Stomach (tissue), 19 donors: ENCODE measurements at places on chromosomes 5 and 9. TPM values are rescaled to one million over a fixed set of nuclear protein-coding genes. Genes with fewer than 3 reads are reported as not detected.
A peak's percentile ranks its signal among the peaks of the same experiment; 100 is the strongest.

GRCh38 chr5:139262059-139262741, 31.3 kb upstream of the MATR3 start:
- no peak overlapping the region for H3K27ac ChIP-seq
- no peak overlapping the region for H3K4me3 ChIP-seq
- no peak for DNase-seq
- H3K4me1 ChIP-seq = peaks cover 11% of the 10 kb centered on the region

DNA sequence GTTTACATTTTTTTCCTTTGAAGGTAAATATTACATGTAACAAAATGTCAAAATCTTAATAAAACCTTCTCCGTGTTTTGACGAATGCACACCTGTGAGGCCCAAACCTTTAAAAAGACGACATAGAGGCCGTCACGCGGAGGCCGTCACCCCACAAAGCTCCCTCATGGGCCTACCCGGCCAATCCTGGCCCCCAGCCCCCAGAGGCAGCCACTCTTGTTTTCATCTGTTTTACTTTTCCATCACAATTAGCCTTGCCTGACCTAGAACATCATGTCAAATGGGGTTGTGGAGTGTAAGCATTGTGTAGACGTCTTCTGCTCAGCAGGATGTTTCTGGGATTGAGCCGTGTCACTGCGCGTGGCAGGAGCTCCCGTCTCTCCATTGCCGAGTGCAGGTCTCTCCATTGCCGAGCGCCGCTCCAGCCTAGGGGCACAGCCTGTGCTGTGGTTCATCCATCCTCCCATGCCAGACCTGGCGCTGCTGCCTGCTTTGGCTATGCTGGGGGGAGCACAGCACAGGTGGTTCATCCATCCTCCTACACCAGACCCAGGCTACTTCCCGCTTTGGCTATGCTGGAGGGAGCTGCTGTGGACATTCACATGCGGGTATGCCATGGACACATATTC, 52.2 kb upstream of the IRX4 start:
- no peaks in the 10 kb centered on the region for H3K36me3 ChIP-seq
- no peak overlapping the region for H3K27ac ChIP-seq
- H3K4me1 ChIP-seq = peaks cover 15% of the 10 kb centered on the region
- DNase-seq = no peak

GRCh38 chr9:70421272-70422180, 7.1 kb upstream of the KLF9 start:
- H3K4me3 ChIP-seq = peak overlapping the region; percentile 46
- H3K4me1 ChIP-seq = peaks cover 36% of the 10 kb centered on the region
- peak overlapping the region; percentile 99 for H3K27ac ChIP-seq
- DNase-seq = no peak
- no peaks in the 10 kb centered on the region for H3K36me3 ChIP-seq

- H3K4me1 ChIP-seq = no peaks in the 10 kb centered on the region
- no peak overlapping the region for H3K4me3 ChIP-seq
- no peaks in the 10 kb centered on the region for H3K27me3 ChIP-seq
- no peak overlapping the region for H3K27ac ChIP-seq
- no peaks in the 10 kb centered on the region for H3K36me3 ChIP-seq
These were observed 51.8 kb upstream of the FNIP1 start for GRCh38 chr5:131848662-131849061.

- no peaks in the 10 kb centered on the region for H3K27me3 ChIP-seq
- DNase-seq = no peak
- H3K36me3 ChIP-seq = no peaks in the 10 kb centered on the region
- no peak overlapping the region for H3K4me3 ChIP-seq
- H3K4me1 ChIP-seq = no peaks in the 10 kb centered on the region
- no peak overlapping the region for H3K27ac ChIP-seq
These were observed 296.8 kb downstream of the MRPS30 start for GRCh38 chr5:45105491-45105994.

- H3K36me3 ChIP-seq = peaks cover 18% of the 10 kb centered on the region
- H3K27me3 ChIP-seq = no peaks in the 10 kb centered on the region
- H3K27ac ChIP-seq = peak overlapping the region; percentile 34
- DNase-seq = no peak
These were observed 36.2 kb upstream of the SLC6A3 start for GRCh38 chr5:1481266-1481958.

GRCh38 chr5:127084656-127085055, 11.4 kb upstream of the C5orf63 start:
- no peak overlapping the region for H3K4me3 ChIP-seq
- H3K36me3 ChIP-seq = no peaks in the 10 kb centered on the region
- no peak for DNase-seq
- H3K27ac ChIP-seq = no peak overlapping the region

DNA sequence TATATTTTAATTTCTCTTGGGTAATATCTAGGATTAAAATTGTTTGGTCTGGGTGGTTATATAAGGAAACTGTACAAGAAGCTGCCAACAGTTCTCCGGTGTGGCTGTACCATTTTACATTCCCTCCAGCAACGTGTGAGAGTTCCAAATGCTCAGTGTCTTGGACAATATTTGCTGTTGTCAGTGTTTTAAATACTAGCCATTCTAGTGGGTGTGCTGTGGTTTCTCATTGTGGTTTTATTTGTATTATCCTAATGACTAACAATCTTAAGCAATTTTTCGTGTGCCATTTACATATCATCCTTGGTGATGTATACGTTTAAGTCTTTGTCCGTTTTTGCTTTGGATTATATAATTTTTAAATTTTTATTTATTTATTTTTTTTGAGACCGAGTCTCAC, 34.0 kb downstream of the TNFSF15 start:
- H3K36me3 ChIP-seq = no peaks in the 10 kb centered on the region
- peaks cover 9% of the 10 kb centered on the region for H3K4me1 ChIP-seq
- no peak for DNase-seq
- no peaks in the 10 kb centered on the region for H3K27me3 ChIP-seq
- H3K4me3 ChIP-seq = no peak overlapping the region

GRCh38 chr5:24110004-24110615, 534.7 kb downstream of the CDH10 start:
- no peak overlapping the region for H3K27ac ChIP-seq
- H3K4me3 ChIP-seq = no peak overlapping the region
- peak; percentile 59 for DNase-seq
- no peaks in the 10 kb centered on the region for H3K27me3 ChIP-seq
- H3K36me3 ChIP-seq = no peaks in the 10 kb centered on the region

DNA sequence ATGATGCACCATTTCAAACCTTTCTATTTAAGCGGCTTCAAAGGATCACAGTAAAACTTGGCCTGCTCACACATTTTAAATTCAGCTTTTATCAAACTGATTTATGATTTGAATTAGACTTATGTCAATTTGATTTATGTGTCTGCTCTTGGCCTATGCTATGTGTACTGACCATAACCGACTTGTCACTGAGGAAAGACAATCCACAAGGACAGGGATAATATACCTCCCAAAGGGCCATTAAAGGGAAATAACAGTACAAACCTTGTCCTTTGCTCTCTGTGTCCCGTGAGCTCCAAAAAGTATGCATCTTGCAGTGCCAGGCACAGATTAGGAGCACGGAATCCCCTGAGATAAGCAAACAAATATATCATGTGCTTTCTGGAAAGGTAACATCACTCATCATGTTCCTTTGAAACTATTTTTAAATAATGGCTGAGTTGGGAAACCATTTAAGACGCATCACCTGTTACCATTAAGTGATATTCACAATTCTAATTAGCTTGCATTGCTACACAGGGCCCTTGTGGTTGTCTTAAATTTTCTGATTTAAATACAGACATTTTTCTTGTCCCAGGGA, 31.9 kb upstream of the FTMT start:
- H3K4me1 ChIP-seq = no peaks in the 10 kb centered on the region
- H3K36me3 ChIP-seq = no peaks in the 10 kb centered on the region
- H3K4me3 ChIP-seq = no peak overlapping the region

- H3K27me3 ChIP-seq = no peaks in the 10 kb centered on the region
- peak overlapping the region; percentile 85 for H3K27ac ChIP-seq
- H3K4me3 ChIP-seq = no peak overlapping the region
- no peak for DNase-seq
These were observed 47.4 kb downstream of the CYSTM1 start for GRCh38 chr5:140222416-140222815.

DNA sequence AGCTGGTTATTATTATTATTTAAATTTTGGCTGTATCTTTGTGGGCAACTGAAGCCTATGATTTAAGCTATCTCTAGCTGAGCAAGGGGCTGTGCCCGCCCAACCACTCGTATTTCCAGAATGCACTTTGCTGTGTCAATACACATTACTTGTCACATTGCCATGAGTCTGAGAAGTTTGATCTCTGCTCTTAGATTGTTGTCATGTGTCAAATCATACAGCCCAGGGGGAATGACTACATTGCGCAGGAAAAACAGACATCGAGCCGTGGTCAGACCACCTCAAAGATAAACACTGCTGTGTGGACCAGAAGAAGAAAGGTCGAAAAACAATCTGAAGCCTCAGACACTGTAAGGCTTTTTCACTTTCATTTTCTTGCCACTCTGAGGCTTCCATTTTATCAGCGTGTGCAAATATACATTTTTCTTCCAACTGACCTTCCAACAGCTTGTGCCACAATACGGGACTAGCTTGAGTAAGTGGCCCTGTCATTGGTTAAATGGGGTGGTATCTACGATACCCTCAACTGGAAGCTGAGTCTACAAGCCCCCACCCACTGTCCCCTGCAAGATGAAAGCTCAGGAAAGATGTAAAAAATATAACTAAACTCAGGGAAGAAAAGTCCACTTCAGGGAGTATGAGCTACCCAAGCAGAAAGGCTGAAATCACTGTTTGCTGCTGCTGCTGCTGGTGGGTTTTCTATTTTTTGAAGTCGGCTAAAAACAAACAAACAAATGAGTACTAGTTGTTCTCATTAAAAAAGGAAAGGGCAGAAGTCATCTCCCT, 603.0 kb downstream of the BNC2 start:
- DNase-seq = peak; percentile 74
- H3K4me1 ChIP-seq = no peaks in the 10 kb centered on the region
- peak overlapping the region; percentile 42 for H3K4me3 ChIP-seq
- H3K27ac ChIP-seq = peak overlapping the region; percentile 41
- H3K36me3 ChIP-seq = no peaks in the 10 kb centered on the region

GRCh38 chr5:55304584-55304983, 2.9 kb downstream of the DHX29 start:
- no peaks in the 10 kb centered on the region for H3K27me3 ChIP-seq
- peaks cover 61% of the 10 kb centered on the region for H3K4me1 ChIP-seq
- H3K27ac ChIP-seq = no peak overlapping the region
- H3K36me3 ChIP-seq = peaks cover 6% of the 10 kb centered on the region

GRCh38 chr9:120865176-120865575, 11.8 kb downstream of the PHF19 start:
- no peaks in the 10 kb centered on the region for H3K27me3 ChIP-seq
- peaks cover 49% of the 10 kb centered on the region for H3K36me3 ChIP-seq
- no peak overlapping the region for H3K27ac ChIP-seq
- no peak for DNase-seq

- no peaks in the 10 kb centered on the region for H3K27me3 ChIP-seq
- no peak for DNase-seq
- no peak overlapping the region for H3K4me3 ChIP-seq
- H3K36me3 ChIP-seq = no peaks in the 10 kb centered on the region
These were observed 384.0 kb downstream of the SPOCK1 start for GRCh38 chr5:137115152-137115551.

GRCh38 chr9:18485714-18486113, 11.8 kb downstream of the ADAMTSL1 start:
- no peaks in the 10 kb centered on the region for H3K27me3 ChIP-seq
- no peak overlapping the region for H3K4me3 ChIP-seq
- no peak overlapping the region for H3K27ac ChIP-seq
- no peaks in the 10 kb centered on the region for H3K4me1 ChIP-seq
- no peaks in the 10 kb centered on the region for H3K36me3 ChIP-seq
- no peak for DNase-seq

- no peak overlapping the region for H3K27ac ChIP-seq
- no peak overlapping the region for H3K4me3 ChIP-seq
- no peaks in the 10 kb centered on the region for H3K27me3 ChIP-seq
These were observed 214.2 kb downstream of the FSTL4 start for GRCh38 chr5:133397990-133398645.

DNA sequence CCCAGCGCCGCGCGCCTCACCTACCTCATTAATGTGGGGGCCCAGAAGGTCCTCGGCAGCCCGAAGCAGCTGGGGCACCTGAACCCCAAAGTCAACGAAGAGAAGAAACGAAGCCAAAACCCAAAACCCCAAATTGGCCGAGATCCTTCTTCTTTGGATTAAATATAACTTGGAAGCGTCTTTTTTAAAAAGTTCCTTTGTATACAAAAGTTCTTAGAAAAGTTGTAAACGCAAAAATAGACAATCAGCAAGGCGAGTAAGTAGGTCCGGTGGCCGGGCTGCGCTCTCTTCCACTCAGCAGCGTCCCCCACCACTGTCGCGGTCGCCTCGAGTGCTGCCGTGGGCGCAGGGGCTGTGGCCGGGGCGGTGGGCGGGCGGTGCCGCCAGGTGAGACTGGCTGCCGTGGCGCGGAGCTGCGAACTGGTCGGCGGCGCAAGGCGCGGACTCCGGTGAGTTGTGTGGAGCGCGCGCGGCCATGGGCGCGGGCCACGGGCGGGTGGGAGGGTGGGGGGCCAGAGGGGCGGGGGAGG, 360 bp downstream of the KLF4 start:
- no peak for DNase-seq
- peaks cover 13% of the 10 kb centered on the region for H3K36me3 ChIP-seq
- H3K4me3 ChIP-seq = peak overlapping the region; percentile 64
- peaks cover 21% of the 10 kb centered on the region for H3K27me3 ChIP-seq

DNA sequence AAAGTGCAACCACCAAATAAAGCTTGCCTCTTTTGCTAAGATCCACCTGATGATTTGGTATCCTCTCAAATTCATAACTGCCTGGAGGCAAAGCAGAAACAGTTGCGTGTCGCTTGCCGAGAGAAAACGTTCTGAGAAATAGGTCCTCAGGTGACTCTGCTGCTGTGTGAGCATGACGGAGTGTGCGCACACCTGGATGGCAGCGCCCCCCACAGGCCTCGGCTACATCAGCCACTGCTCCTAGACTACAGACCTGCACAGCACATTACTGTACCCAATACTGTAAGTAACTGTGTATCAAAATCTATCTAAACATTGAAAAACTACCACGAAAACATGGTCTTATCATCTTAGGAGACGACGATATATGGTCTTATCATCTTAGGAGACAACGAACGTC, 87.4 kb downstream of the CAMSAP1 start:
- H3K36me3 ChIP-seq = peaks cover 78% of the 10 kb centered on the region
- no peaks in the 10 kb centered on the region for H3K4me1 ChIP-seq
- H3K4me3 ChIP-seq = no peak overlapping the region
- no peaks in the 10 kb centered on the region for H3K27me3 ChIP-seq
- no peak for DNase-seq

GRCh38 chr5:90014420-90014819, 395.1 kb downstream of the CETN3 start:
- DNase-seq = no peak
- H3K4me3 ChIP-seq = no peak overlapping the region
- no peaks in the 10 kb centered on the region for H3K36me3 ChIP-seq
- H3K27me3 ChIP-seq = no peaks in the 10 kb centered on the region

GRCh38 chr9:136105398-136106135, 10.5 kb upstream of the NACC2 start:
- H3K27ac ChIP-seq = peak overlapping the region; percentile 47
- H3K27me3 ChIP-seq = no peaks in the 10 kb centered on the region
- peaks cover 52% of the 10 kb centered on the region for H3K4me1 ChIP-seq
- no peaks in the 10 kb centered on the region for H3K36me3 ChIP-seq
- DNase-seq = no peak

The TNFSF15 gene
- 12.3 TPM for total RNA-seq

The CCNI2 gene
- total RNA-seq = not detected

The CCDC183 gene
- total RNA-seq = 6.2 TPM

The CERCAM gene
- total RNA-seq = 14.3 TPM

The SLC25A51 gene
- 36.9 TPM for total RNA-seq

The LCN15 gene
- not detected for total RNA-seq

The TAS2R1 gene
- total RNA-seq = not detected

The LRRC14B gene
- total RNA-seq = not detected

The GRXCR2 gene
- not detected for total RNA-seq

The SPACA9 gene
- 2.2 TPM for total RNA-seq

The OGN gene
- total RNA-seq = 6.4 TPM

The OR13C3 gene
- total RNA-seq = not detected

The RIC1 gene
- 6.4 TPM for total RNA-seq

The MCC gene
- 16.1 TPM for total RNA-seq
